ENCODE measurements at places on chromosomes 7 and 10.

DNA sequence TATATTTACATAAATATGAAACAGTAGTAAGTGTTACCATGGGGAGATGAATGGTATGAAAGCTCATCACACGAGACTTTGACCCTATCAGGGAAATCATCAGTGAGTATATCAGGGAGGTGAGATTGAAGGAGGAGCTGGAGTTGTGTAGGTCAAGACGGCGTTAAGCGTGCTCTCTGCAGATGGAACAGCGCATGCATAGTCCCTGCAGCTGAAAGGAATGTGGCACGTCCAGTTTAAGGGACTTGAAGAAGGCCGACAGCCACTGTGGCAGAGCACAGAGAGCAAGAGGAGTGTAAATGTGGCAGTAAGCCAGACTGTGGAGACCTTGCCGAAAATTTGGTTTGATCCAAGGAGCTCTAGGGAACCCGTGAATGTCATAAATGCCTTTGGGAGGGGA lies 38.9 kb downstream of the POU6F2 start:
- DNase-seq = no peak

DNA sequence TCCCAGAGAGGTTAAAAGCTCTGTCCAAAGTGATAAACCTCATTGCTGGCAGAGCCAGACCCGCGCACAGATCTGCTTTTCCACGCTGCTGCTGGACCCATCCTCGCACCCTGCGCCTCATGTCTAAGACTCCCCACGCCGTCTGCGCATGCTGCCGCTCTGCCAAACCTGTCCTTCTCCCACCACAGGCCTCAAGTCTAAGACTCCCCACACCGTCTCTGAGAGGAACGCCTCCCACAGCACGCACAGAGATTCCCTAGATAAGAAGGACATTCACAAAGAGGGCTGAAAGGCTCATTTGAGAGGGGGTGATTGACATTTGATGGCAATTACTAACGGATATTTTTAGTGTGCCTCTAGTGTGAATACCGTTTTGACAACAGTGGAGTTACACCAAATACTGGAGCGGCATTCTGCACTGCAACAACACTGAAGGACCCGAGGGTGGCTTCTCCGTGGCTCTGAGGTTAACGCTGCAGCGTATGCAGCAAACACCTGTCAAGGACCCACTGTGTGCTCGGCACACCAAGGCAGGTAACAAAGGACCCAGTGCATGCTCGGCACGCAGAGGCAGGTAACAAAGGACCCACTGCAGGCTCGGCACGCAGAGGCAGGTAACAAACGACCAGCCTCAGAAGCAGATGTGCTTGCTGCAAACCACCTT lies 231.4 kb downstream of the DNAJB6 start:
- DNase-seq = no peak

DNA sequence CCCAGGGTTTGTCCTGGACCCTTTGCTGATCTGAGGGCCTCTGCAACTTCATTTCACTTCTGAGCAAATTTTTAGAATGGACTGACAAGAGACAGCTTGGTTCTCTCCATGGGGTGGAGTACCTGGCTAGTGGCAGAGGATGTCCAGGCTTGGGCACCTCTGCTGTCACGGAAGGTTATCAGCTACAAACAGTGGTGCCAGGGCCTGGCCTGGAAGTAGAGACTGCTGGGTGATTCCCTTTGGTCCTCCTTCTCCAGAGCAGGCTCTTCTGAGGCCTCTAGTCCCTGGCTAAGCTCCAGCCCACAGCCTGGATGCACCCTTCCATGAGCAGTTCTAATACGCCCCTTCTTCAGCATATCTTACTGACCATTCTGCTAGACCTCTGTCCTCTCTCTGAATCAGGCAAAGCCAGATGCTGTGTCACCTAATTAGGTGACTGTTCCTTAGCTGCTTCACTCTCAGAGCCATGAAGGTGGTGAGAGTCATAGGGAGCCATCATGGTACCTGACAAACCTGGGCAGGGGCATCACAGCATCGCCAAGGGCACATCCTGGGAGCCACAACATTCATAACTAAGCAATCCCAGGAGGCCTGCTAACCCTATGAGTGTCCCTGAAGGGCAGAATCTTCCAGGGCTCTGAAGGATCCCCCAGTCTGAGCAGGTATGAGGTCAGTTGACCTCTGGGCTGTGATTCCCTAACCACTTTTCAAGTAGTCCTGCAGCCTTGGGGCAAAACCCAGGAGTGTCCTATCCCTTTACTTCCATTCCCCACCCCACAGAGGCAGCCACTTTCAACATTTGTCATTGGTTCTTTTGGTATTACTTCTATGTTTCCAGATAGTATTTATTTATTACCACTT lies 4.0 kb downstream of the ARHGAP22 start:
- no peak for DNase-seq

GRCh38 chr10:75450075-75450445 lies 18.6 kb downstream of the LRMDA start:
- DNase-seq = no peak

GRCh38 chr10:106401161-106401560 lies 763.3 kb downstream of the SORCS1 start:
- no peak for DNase-seq

DNA sequence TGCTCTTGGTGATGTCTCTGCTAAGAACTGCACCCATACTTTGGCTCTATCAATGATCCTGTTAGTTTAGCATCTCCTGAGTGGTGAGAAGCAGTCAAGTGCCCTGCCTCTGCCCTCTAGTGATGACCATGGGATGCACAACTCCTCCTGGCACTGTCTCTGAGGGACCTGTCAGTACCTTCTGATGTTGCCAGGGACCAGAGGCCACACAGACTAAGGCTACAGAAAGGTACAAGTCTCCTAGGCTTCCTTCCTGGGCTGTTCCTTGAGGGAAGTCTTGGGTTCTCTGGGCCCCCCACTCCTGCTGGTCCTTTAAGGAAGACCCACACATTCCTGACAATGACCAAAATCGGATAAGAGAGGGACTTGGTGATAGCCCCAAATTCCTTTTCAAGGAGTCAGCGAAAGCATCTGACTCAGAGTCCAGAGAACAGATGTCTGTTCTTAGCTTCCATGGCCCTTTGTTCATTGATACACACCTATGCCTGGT lies 15.3 kb downstream of the NKX2-3 start:
- peak; percentile 28 for DNase-seq

- DNase-seq = no peak
These were observed 70.4 kb downstream of the COA1 start for GRCh38 chr7:43658718-43659548.

- no peak for DNase-seq
These were observed 1.7 kb downstream of the SH3PXD2A start for GRCh38 chr10:103853428-103854264.

DNA sequence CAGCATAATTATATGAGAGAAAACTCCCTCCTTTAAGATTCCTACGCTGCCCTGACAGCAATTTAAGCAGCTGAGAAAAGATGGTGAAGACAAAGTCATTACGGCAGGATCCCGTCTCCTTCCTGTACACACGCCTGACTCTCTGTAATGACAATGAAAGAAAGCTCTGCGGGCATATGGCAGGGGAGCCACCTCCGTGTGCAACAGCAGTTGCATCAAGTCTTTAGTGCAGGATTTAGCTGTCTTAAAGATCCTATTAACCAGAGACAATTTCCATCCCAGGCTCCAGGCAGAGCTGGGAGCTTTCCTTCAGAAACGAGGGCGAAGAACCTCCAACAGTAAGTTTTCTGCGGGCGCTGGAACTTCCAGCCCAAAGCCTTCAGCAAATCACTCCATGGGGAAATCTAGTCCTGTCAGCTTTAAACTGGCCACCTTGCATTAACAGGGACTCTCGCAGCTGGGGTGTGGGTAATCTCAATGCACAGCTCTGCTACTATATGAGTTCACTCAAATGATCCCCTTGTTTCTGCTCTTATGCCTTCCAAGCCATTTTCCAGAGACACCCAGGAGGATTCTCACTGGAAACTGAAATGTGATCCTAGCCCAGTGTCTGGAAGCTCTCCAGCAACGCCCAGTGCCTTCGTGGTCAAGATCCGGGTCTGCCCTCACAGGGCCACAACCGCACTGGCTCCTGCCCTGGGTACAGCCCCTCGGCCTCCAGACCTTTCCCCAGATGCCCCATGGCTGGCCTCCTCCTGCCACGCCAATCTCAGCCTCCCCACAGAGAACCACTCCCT lies 74.9 kb downstream of the CTBP2 start:
- no peak for DNase-seq

- no peak for DNase-seq
These were observed 306.6 kb upstream of the LRGUK start for GRCh38 chr7:133820584-133820983.

GRCh38 chr10:2488446-2489005 lies 578.8 kb upstream of the PFKP start:
- DNase-seq = no peak

DNA sequence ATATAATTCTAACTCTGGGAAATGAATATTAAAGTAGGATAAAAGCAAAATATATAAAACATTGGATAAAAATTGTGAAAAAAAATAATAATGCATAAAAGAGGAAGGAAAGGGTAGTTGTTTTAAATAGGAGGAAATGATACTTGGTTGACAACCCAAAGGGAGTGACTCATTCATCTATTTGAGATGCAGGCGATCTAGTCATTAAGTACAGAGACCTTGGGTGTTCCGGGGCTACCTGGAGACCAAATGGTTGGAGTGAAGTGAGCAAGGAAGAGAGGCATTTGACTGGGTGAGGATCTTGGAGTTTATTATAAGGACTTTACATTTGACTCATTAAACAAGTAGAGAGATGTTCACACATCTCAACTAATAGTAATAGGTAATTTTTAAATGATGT lies 111.0 kb downstream of the LRRTM3 start:
- no peak for DNase-seq

- DNase-seq = no peak
These were observed 114.3 kb downstream of the CDK14 start for GRCh38 chr7:90710466-90710850.

All from Jurkat, Clone E6-1 (cell line).